ENCODE measurements at places on chromosomes 5 and 9.

GRCh38 chr5:164868761-164869160 lies 1363.3 kb downstream of the MAT2B start:
- DNase-seq, result no peak

GRCh38 chr9:80020056-80020455 lies 448.3 kb downstream of the TLE4 start:
- DNase-seq, result no peak

DNA sequence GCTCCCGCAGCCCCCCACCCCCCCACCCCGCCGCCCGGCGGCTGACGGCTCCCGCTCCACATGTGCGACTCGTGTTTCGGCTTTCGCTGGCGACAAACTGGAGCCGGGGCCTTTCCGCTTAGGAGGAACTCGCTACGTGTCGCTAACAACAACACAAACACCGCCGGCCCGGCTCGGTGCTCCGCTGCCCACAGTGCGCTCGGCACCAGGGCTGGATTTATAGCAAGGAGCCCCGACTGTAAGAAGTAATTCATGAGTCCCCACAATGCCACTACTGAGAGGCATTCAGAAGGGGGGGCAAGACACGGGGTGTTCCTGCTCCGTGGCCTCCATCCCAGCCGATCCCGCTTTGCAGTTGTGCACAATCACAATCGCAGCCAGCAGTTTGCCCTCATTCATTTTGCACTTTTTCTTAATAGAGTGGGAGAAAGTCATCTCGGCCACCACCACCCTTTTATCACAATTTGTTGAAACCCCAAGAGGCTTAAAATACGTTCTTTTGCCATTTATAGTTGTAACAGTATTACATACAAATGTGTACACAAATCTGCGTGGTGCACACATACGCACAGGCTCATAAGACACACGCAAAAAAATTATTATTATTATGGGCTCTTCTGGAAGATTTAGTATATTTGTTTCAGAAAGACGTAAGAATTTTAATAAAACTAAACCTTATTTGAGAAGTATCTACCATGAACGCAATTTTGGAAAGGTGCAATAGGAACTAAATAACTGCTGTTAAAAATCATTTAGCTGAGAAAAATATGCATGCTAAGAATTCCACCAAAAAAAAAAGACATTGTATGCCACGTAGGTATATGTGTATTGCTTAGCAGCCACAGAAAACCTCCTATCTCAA lies 48.1 kb downstream of the EBF1 start:
- DNase-seq, result peak; percentile 38

GRCh38 chr5:152593388-152593787 lies 188.3 kb upstream of the NMUR2 start:
- no peak for DNase-seq

- no peak for DNase-seq
These were observed 133.5 kb downstream of the GADD45G start for GRCh38 chr9:89738137-89738932.

DNA sequence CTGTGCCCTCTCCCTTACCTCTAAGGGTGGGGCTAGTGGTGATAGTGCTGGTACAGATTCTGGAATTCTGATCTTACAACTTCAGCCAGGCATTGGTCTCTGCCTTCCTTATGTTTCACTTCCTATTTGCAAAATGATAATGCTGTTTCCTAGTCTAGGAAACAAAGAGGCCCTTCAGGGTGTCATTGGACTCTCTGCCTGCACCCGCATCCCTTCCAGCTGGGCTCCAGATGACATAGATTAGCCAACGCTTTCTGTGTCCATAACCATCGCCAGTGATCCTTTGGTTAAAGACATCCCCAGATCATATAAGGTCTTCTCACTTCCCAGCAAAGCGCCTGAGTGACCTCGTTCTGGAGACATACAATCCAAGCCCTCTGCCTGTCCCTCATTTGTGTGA lies 180.7 kb downstream of the ERCC6L2 start:
- DNase-seq, result no peak

- no peak for DNase-seq
These were observed 2.3 kb downstream of the PAEP start for GRCh38 chr9:135563858-135564257.

GRCh38 chr5:36089989-36090388 lies 23.3 kb upstream of the UGT3A2 start:
- peak; percentile 12 for DNase-seq

DNA sequence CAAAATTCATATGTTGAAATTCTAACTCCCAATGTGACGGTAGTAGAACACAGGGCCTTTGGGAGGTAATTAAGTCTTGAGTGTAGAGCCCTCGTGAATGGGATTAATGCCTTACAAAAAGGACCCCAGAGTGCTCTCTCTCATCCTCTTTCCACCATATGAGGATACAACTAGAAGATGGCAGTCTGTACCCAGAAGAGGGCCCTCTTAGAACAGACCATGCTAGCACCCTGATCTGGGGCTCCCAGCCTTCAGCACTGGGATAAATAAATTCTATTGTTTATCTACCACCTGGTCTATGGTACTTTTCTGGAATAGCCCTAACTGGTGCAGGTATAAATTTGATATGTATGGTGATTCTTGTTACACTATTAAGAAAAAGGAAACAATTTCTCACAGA lies 332.3 kb downstream of the BRINP1 start:
- no peak for DNase-seq

GRCh38 chr9:71743882-71744281 lies 24.4 kb downstream of the CEMIP2 start:
- DNase-seq, result no peak
